ENCODE measurements at places on chromosomes 1 and 21. TPM values are rescaled to one million over a fixed set of nuclear protein-coding genes. Genes with fewer than 3 reads are reported as not detected.

LCE2B gene
- not detected for total RNA-seq

DNA sequence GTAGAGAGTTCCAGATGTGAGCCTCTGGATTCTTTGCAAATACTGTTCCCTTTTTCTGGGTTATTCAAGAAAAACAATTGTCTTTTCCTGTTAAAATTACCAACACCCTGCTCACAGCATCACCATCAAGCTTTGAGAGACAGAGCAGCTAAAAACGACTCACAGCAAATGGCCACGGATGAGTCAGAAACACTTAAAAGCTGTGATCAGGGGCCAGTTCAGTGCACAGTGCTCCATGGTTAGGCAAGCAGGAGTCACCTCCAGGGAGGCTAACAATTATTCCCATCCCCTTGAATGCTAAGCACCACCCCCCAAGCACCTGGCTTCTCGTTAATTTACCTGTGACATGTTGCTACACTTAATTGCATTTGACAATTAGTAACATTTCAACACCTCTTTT, 128.4 kb upstream of the CAMK1G start:
- no peak for DNase-seq
- H3K27me3 ChIP-seq = 0 out of 2 replicates have a peak, but pooled peaks cover 5% of the 10 kb centered on the region
- H3K36me3 ChIP-seq = no peaks in the 10 kb centered on the region
- H3K4me1 ChIP-seq = no peaks in the 10 kb centered on the region

BEND5 gene
- total RNA-seq = not detected

PSMA5 gene
- 166 TPM for total RNA-seq

GRCh38 chr1:218739426-218739825, 394.3 kb downstream of the TGFB2 start:
- DNase-seq = no peak
- no peaks in the 10 kb centered on the region for H3K27me3 ChIP-seq
- no peaks in the 10 kb centered on the region for H3K4me1 ChIP-seq
- H3K36me3 ChIP-seq = no peaks in the 10 kb centered on the region
- no peak overlapping the region for H3K4me3 ChIP-seq

DNA sequence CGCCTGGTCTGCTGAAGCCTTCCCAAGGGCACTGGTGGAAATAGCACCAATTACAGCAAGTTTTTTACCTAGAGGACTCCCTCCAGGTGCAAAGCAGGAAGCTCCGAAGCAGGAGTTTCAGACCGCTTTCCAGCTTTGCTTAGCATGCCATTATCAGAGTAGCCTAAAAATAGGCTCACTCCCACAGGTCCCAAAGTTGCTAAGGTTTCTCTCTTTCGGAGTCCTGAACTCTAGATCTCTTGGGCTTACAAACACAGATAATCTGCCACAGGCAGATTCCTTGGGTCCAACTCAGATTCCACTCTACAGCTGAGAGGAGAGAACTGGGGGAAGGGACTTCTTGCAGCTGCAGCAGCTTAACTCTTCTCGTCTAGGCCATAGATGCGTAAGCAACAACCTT, 22.5 kb downstream of the ZMYND12 start:
- no peaks in the 10 kb centered on the region for H3K4me1 ChIP-seq
- no peaks in the 10 kb centered on the region for H3K27me3 ChIP-seq

DNA sequence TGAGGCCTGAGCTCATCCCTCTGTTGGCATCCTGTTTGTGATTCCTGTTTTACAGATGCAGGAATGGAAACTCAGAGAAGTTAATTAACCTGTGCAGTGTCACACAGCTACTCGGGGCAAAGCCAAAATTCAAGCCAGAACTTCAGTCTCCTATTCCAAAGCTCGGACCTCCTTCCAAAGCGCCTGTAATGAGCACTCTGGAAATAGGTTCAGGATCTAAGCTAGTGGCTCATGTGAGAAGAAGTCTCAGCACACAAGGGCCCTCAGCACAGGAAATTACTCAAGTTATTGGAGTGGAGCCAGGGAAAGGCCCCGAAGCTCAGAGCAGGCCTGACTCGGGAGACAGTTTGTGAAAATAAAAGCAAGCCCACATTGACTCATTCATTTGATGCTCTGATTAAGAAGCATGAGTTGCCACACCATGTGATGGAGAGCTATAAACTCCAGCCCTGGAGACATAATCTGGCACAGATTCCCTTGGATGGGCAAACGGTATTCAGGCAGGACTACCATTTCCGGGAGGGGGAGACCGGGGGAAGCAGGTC, 50.6 kb upstream of the LYST start:
- peaks cover 3% of the 10 kb centered on the region for H3K4me1 ChIP-seq
- peak; percentile 67 for DNase-seq
